MV-4-11 (cell line): ENCODE measurements at places on chromosomes 13 and 19.

- peak; percentile 61 for DNase-seq
Measured at GRCh38 chr13:33794576-33794975, 23.4 kb upstream of the RFC3 start.

DNA sequence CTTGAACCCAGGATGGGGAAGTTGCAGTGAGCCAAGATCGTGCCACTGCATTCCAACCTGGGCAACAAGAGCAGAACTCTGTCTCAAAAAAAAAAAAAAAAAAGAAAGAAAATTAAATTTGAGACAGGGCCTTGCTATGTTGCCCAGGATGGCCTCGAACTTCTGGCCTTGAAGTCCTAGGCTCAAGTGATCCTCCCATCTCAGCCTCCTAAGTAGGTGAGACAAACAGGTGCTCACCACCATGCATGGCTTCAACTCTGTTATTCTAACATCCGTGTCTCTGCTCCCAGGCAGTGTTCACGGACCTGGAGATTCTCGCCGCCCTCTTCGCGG, 40.3 kb downstream of the PDE4A start:
- no peak for DNase-seq

- peak; percentile 72 for DNase-seq
Measured at GRCh38 chr13:36973621-36974295, 25.4 kb downstream of the ALG5 start.

DNA sequence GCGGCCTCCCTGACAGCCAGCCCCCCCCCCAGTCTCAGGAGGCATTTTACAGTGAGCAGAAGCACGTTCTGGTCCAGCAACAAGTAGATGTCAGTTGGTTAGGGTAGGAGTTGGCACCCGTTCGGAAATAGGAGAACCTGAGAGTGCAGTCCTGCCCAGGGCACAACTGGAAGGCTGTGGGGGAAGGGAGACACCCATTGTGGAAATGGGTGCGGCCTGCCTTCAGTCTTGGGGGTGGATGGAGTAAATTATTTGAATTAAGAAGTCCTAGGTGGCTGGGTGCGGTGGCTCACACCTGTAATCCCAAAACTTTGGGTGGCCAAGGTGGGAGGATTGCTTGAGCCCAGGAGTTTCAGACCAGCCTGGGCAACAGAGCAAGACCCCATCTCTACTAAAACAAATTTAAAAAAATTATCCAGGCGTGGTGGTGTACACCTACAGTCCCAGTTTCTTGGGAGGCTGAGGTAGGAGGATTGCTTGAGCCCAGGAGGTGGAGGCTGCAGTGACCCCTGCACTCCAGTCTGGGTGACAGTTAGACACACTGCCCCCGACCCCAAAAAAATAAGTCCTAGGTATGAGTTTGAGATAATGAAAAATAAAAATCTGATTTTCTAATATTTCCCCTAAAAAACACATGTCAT, 1.2 kb downstream of the CIRBP start:
- peak; percentile 53 for DNase-seq

- no peak for DNase-seq
Measured at GRCh38 chr19:45878043-45878794, 7.7 kb downstream of the IRF2BP1 start.

DNA sequence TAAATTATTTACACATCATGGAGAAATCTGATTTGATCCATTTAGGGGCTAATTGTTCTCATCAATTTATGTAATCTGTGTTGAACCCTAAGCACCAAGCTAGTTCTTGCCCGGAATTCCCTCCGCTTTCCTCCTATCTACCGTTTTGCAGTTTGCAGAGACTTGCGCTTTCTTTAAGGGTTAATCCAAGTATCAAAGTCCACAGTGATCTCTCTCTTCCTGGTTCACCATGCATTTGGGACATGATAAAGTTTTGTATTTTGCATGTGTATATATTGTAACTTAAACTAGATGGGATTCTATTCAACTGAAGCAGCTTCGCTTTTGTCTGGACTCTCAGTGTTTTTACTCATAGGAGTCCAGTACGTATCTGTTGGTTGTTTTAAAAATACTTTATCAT, 13.8 kb upstream of the KLF5 start:
- DNase-seq, result no peak

GRCh38 chr19:17429641-17430113, 9.8 kb downstream of the MVB12A start:
- no peak for DNase-seq

GRCh38 chr13:79281339-79281747, 124.7 kb downstream of the RBM26 start:
- no peak for DNase-seq

GRCh38 chr13:95115525-95115924, 185.7 kb downstream of the ABCC4 start:
- DNase-seq, result no peak

- no peak for DNase-seq
Measured at GRCh38 chr13:85575110-85575509, 224.1 kb downstream of the SLITRK6 start.

- no peak for DNase-seq
Measured at GRCh38 chr13:40143106-40143505, 487.6 kb downstream of the COG6 start.

GRCh38 chr13:109919715-109920375, 133.5 kb upstream of the IRS2 start:
- DNase-seq, result no peak

DNA sequence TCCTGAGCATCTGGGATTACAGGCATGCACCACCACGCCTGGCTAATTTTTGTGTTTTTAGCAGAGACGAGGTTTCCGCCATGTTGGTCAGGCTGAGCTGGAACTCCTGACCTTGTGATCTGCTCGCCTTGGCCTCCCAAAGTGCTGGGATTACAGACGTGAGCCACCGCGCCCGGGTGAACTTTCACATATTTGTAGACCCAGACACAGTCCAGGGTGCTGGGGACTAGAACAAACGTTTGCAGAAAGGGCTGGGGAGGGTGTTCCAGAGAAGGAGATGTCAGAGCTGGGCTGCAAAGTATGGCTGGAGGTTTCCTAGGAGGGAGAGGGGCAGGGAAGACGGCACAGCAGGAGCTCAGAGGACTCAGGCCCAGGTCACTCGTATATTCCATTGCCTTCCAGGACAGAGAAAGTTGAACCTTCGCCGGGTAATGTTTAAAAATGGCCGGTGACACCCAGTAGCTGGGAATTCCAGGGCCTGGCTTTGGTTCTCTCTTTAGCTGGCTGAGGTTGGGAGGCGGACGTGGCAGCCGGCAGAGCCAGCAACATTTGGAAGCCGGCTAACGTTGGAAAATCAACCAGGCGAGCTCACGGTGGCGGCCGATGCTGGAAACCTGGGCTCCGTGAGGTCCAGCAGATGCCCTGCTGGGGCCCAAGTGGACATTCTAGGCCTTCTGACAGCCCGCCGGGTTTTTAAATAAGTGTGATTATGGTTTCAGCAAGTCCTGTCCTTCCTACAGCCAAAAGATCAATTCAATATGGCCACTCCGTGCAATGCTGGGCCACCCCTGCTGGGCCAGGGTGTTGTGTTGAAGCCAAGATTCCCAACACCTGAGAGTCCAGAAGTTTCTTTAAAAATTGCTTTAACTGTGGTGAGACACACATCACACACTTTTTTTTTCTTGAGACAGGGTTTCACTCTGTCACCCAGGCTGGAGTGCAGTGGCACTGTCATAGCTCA, 41.5 kb downstream of the NFIC start:
- DNase-seq, result no peak

- DNase-seq, result no peak
Measured at GRCh38 chr13:54687173-54687572, 1658.6 kb downstream of the OLFM4 start.

- DNase-seq, result peak; percentile 67
Measured at GRCh38 chr19:28468701-28469459, 744.1 kb downstream of the UQCRFS1 start.

- DNase-seq, result peak; percentile 72
Measured at GRCh38 chr19:37931881-37932655, 25.1 kb downstream of the SIPA1L3 start.

- no peak for DNase-seq
Measured at GRCh38 chr19:15453091-15453578, 3.4 kb upstream of the WIZ start.

GRCh38 chr13:100537951-100538462, 50.6 kb downstream of the GGACT start:
- DNase-seq, result no peak

DNA sequence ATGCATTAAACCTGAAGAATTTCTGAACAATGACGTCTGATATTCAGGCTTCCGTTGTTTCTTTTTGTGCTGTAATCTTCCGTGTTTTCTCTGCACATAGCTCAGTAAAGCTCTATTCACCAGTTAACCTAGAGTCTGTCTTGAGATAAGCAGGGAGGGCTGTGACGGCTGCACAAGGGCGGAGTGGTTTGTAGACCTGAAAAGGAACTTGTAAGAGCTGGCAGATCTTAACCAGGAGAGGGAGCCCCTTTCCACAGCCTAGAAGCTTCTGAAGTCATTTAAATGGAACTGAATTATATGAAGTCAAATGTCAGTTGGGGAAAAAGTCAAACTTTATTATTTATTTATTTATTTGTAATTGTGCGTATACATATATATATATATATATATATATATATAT, 27.5 kb downstream of the DPRX start:
- no peak for DNase-seq

- DNase-seq, result peak; percentile 14
Measured at GRCh38 chr13:20513466-20513995, 12.1 kb downstream of the CRYL1 start.

DNA sequence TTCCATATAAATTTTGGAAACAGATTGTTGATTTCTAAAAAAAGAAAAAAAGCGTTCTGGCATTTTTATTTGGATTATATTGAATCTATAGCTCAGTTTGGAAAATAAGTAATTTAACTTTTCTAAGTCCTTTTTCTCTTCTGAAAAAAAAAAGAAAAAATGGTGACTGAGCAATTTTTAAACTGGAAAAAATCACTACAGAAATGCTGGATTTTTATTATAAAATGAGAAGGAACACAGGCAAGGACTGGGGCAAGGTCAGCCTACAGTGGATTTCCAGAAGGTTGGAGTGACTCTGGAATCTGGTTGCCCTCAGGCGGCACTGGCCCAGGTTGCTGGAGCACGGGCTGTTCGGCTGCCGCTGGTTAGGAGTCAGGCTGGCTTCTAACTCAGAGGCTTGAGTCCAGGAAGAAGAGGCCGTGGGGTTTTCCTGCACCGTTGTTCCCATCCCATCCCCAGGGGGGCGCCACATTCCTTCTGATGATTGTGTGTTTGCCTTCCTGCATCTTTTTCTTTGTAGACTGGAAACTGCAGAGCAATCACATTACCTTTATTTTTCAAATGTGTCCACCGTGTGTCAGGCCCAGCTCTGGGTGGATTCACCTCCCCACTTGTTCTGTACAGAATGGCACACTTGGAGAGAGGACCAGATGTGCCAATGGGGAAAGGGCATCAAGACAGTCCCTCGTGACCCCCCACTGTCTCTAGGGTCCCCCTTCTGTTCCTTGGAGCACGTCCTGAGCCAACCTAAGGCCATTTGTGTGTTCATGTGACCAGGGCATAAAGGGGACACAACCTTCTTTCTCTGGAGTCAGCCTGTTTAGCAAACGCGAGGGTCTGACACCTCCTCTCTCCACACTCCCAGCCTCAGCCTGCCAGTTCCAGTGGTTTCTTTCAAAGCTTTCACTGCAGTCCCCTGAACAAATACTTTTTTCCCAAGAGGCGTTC, 44.5 kb upstream of the GTF3A start:
- peak; percentile 64 for DNase-seq

- no peak for DNase-seq
Measured at GRCh38 chr19:12141405-12141736, 1.2 kb upstream of the ZNF20 start.
